ENCODE measurements at places on chromosomes 16 and 17.

GRCh38 chr17:56779898-56780777, 53.6 kb downstream of the C17orf67 start:
- peak; percentile 81 for DNase-seq

DNA sequence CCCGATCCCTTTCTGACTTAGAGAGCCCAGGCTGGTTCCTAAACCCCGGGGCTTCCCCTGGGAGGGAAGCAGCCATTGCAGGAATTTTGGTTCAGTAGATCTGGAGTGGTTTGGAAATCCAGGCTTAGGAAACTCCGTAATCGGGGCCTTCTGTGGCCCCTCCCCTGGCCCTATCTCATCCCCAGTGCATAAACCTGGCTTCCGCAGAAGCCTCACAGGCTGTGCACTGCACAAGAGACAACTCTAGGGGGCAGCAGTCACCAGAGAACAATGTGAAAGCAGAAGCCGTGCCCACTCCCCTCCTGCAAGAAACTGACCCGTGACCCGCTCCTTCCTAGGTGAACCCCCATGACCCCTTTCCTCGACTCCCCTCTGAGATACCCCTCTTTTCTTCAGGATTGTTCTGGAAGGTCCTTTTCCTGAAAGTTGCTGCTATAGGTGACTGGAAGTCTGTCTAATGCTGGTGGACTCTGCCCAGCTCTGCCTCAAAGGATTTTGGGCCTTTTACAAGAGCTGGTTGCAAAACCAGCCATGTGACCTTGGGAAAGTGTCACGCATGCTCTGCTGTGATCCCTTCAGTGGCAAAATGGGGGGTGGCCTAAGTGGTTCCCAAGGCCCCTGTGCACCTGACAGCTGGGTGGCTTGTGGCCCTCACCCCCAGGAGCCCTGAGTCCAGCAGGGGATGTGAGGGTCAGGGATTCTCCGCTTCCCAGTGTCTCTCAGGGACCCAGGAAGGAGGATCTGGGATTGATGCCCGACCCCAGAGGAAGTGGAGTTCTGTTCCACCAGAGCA, 14.4 kb downstream of the GUCY2D start:
- DNase-seq, result peak; percentile 87

- no peak for DNase-seq
Observed at GRCh38 chr17:46822388-46822921, 4.0 kb upstream of the WNT3 start.

DNA sequence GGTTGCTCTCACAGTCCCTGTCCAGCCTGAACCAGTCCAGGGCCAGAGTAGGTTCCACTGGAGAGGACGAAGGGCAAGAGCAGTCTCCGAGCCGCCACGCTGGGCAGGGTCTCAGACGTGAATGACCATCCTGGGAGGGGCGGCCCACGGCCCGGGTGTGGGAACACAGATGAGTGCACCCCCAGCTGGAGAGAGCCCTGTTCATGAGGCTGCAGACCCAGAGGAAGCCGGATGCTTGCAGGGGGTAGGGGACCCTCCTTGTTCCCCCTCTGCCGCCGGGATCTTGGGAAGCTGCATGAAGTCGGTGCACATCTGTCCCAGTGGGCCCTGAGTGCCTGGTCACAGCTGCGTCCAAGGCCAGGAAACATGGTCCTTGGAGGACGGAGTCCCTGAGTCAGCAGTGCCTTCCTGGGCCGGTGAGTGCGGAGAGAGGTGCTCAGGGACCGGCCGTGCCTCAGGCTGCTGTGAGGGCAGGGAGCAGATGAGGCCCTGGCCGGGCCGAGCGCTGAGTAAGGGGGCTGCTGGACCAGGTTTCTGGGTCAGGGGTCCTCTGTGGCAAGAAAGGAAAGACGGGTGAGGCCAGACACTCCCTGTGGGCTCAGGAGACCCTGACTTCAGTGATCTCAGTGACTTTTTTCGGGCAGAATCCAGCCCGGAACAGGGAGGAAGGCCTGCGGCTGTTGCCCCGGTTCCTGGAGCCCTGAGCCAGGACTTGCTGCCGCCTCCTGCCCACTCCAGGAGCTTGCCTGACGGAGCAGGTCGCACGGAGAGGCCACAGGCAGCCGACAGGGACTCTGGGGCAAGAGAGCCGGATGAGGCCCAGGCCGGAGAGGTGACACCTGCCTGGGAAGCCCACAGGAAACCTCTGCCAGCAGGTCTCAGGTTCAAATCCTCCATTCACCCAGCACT, 45.8 kb downstream of the ACTG1 start:
- no peak for DNase-seq

GRCh38 chr17:51733166-51733565, 425.3 kb downstream of the CA10 start:
- no peak for DNase-seq

- no peak for DNase-seq
Observed at GRCh38 chr16:89931305-89931896, 8.3 kb downstream of the TUBB3 start.

GRCh38 chr17:62965686-62966425, at the start of gene TANC2:
TANC2 (plus strand) TSS chr17:62966235; CDS start chr17:63009560, 43,325 bp downstream.
- DNase-seq, result peak; percentile 71
